ENCODE measurements at places on chromosomes 2 and 18.

DNA sequence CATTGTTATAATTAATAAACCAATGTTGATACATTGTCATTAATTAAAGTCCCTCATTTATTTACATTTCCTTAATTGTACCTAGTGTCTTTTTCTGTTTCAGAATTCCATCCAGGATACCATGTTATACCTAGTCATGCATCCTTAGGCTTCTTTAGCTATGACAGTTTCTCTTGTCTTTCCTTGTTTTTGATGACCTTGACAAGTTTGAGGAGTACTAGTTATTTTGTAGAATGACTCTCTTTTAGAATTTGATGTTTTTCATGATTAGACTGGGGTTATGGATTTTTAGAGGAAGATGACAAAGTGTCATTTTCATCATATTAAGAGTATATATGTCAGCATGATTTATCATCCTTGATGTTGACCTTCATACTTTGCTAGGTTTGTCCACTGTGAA lies 16.4 kb downstream of the GIGYF2 start:
- no peak for DNase-seq

DNA sequence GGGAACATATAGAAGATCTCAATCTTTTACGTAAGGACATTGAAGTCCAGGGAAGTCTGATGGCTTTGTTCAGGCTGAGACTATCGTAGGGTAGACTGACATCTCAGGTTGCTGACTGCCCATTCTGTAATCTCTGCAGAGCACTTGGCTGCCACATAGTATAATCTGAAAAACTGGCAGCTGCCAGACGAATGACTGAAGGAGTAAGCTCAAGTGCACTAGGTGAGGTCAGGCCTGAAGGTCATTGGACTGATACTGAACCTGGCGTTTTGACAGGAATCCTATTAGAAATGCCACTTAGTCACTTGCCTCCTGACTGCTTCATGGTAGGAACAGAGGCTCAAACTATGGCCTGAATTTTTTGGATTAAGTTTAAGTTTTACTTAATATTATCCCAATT lies 23.5 kb downstream of the GPD2 start:
- no peak for DNase-seq

GRCh38 chr2:106963156-106963555 lies 77.2 kb upstream of the ST6GAL2 start:
- DNase-seq = no peak

GRCh38 chr18:76756531-76757253 lies 65.7 kb upstream of the ZNF236 start:
- peak; percentile 11 for DNase-seq

- DNase-seq = no peak
These were observed 43.5 kb upstream of the KCNG2 start for GRCh38 chr18:79754022-79754761.

DNA sequence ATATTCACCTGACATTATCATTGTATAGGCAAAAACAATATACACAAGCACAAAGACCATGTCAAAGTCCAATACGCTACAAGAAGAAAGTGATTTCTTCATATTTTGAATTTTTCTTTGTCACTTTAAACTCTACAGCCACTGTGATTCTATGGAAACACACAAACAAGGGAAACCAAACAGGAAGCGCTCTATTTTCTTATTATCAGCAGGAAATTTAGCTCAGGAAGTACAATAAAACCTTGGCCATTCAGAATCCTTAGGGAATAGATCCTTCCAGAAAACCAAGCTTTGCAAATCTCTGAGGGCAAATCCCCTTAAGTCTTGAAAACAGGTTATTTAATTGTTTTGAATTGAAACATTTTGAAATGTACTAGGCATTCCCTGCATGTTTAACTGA lies 336.2 kb downstream of the EPHA4 start:
- no peak for DNase-seq

GRCh38 chr2:112834396-112835037 lies 2.1 kb downstream of the IL1B start:
- DNase-seq = no peak

DNA sequence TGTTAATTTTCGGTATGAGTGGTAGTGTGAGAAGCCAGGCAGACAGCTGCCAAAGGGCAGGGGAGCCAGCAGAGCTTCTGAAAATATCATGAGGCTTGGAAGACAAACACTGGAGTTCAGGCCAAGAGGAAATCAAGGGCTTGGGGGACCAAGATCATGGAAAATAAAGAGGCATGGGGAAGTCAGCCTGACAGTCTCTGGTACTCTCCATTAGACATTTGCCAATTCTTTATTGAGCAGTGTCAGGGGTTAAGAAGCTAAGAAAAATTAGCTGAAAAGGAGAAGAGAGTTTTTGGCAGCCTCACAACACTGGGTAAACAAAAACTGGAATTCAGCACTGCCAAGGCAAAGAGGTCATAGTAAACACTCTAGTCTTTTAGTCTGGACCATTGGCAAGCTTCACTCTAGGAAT lies 612.7 kb downstream of the EPHA4 start:
- DNase-seq = peak; percentile 9

GRCh38 chr2:191451116-191451515 lies 205.9 kb downstream of the MYO1B start:
- DNase-seq = no peak

DNA sequence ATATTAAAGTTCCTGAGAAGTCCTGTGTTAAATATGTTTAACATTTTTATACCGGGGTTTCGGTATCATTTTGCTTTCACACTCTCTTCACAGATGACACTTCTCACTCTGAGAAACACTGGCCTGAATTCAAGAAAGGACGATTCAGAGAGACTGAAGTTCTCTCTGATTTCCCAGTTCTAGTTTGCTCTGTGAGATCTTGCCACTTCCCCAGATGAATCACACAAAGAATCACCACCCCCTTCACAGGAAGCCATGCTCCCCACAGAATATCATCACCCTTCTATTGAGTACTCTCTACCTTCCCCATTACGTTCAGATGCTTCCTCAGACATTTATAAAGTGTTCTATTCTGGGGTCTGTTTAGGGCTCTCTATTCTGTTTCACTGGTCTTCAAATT lies 16.1 kb upstream of the CD207 start:
- DNase-seq = no peak

- no peak for DNase-seq
These were observed 320.0 kb upstream of the SOX11 start for GRCh38 chr2:5372141-5372540.

DNA sequence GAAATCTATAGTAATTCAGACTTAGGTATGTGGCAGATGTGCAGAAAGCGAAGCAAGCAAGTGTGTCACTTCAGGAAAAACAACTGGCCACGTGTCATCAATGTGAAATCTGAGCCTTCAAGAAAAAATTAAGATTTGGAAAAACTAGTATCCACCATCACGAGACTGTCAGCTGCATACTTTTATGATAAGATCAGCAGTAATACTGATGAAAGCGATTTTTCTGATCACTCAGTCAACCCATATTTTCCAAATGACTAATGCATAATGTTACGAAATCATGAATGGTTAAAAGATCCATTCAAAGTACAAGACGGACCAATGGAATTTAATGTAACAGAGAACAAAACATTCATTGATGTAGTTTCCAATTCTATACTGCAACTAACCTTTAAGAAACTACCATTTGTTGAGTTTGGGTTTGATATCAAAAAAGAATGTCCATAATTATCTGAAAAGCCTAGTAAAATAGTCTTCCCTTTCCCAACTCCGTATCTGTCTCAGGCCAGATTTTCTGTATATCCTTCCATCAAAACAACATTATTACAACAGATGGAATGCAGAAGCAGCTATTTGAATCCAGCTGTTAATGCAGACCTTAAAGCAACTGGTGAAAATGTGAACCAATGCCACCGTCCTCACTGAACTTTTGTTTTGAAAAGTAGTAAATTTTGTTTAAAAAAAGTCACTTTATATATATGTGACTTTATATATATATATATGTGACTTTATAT lies 17.0 kb upstream of the BCL2 start:
- peak; percentile 92 for DNase-seq

DNA sequence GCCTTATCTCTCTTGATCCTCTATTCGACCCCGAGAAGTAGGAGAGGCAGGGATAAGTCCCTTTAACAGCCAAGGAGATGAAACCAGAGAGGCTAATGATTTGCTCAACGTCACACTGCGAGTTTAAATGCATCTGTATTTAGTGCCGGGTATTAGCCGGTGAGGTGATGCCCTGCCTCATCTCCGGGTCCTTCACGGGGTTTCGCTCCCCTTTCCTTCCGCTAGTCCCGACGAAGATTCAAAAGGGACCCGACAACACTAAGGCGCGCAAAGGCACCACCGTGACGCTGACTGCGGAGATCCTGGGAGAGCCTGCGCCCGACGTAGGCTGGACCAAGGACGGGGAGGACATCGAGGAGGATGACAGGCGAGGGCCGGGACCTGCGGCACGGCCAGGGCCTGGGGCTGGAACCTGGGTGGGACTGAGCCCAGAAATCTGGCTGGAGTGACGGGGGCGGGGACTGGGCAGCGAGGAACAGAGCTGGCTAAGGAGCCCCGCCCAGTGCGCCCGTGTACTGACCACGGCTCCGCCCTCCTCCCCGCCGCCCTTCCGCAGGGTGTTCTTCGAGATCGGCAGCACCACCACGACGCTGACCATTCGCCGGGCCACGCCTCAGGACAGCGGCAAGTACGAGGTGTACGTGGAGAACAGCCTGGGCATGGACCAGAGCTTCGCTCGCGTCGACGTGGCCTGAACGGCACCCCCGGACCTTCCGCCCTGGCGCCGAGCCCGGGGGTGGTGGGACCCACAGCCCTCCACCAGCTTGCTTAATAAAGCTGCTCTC lies 1.0 kb upstream of the GMPPA start:
- peak; percentile 82 for DNase-seq

DNA sequence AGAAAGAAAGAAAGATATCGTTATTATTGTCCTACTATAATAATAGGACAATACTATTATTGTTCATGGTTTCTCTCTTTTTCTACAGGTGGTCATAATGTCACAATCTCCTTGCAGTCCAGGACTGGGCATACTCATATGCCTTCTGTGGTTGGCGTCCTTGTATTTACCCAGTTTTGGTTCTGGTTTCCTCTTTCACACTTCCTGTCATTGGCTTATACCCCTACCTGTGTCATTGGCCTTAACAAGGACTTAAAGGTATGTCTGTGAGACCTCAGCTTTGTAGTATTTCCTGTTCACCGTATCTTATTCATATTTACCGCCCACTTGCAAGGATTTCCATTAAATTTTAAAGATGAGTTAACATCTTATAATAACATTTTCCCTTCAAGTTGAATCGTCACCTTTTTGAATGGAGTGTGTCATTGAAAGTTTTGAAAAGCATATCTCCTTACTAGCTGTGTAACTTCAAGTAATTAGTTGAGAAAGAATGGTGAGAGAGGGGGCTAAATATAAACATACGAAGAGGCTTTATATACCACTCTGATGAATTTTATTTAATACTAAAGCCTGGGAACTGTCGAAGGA lies 36.5 kb upstream of the HTR2B start:
- no peak for DNase-seq

GRCh38 chr2:159225025-159226016 lies 61.2 kb downstream of the WDSUB1 start:
- DNase-seq = no peak

Measured in fibroblast of gingiva (primary cell).